Pancreas (tissue), 10 donors: ENCODE measurements at places on chromosomes 6 and 20. TPM values are rescaled to one million over a fixed set of nuclear protein-coding genes. Genes with fewer than 3 reads are reported as not detected.

DNA sequence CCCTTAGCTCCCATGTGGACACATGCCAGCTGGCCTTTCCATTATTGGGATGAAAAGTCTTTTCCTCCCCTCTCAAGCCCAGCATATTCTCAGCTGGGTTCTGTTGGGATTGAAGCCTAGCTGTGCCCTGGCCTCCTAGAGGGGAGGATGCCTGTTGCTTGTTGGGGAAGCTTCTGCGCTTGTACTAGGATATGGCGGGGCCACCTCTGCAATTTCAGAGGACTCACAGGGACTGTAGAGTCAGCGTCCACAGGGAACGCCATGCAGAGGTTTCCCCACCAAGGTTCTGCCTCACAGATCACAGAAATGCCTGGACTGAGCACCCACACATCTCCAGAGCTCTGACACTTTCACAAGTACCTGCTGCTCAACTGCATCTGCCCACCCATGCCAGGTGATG, 288.7 kb upstream of the FOXQ1 start:
- H3K4me3 ChIP-seq: no peak overlapping the region
- H3K36me3 ChIP-seq: no peaks in the 10 kb centered on the region

- H3K27me3 ChIP-seq: no peaks in the 10 kb centered on the region
- peak overlapping the region; percentile 70 for H3K27ac ChIP-seq
- H3K36me3 ChIP-seq: no peaks in the 10 kb centered on the region
- DNase-seq: peak; percentile 43
Observed at GRCh38 chr6:17159240-17159639, 57.4 kb downstream of the STMND1 start.

The GATA5 gene
- total RNA-seq: not detected

DNA sequence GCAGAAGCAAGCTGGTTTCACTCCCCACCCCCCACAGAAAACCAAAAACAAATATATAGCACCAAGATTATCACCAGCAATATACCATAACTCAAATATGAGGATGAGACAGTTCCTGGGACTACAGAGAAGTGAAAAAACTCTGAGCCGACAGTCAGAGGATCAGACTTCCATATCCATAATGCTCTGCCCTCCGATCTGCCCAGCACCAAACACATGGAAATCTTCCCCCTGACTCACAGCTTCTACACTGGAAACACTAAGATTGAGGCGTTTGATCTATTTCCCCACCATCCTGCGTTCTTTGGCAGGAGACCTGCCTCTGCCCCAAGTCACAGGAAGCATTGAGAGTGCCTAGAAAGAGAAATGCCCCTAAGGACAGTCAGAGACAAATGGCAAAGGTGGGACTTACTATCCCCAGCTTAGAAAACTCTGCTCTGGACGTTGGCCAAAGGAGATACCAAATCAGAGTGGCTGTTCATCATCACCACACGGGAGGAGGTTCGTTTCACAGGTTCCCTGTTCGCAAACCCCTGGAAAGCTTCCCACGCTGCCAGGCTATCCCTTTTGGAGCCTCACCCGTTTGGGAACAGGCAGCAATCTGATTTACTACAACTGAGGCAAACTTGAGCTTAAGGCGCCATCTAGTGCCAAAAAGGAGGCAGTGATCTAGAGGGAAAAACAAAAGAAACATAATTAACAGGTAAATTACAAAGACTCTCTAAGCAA, 48.7 kb upstream of the SRSF6 start:
- H3K4me3 ChIP-seq: no peak overlapping the region
- no peaks in the 10 kb centered on the region for H3K27me3 ChIP-seq
- no peaks in the 10 kb centered on the region for H3K4me1 ChIP-seq
- no peaks in the 10 kb centered on the region for H3K36me3 ChIP-seq
- DNase-seq: no peak

GRCh38 chr6:157449610-157450009, 68.6 kb downstream of the ZDHHC14 start:
- no peaks in the 10 kb centered on the region for H3K27me3 ChIP-seq
- no peak overlapping the region for H3K27ac ChIP-seq
- H3K4me3 ChIP-seq: no peak overlapping the region
- H3K36me3 ChIP-seq: no peaks in the 10 kb centered on the region
- DNase-seq: no peak
- H3K4me1 ChIP-seq: no peaks in the 10 kb centered on the region

- DNase-seq: no peak
- H3K27me3 ChIP-seq: no peaks in the 10 kb centered on the region
- H3K36me3 ChIP-seq: no peaks in the 10 kb centered on the region
- no peak overlapping the region for H3K4me3 ChIP-seq
- H3K4me1 ChIP-seq: no peaks in the 10 kb centered on the region
Observed at GRCh38 chr6:96213784-96214183, 198.0 kb downstream of the FUT9 start.

DNA sequence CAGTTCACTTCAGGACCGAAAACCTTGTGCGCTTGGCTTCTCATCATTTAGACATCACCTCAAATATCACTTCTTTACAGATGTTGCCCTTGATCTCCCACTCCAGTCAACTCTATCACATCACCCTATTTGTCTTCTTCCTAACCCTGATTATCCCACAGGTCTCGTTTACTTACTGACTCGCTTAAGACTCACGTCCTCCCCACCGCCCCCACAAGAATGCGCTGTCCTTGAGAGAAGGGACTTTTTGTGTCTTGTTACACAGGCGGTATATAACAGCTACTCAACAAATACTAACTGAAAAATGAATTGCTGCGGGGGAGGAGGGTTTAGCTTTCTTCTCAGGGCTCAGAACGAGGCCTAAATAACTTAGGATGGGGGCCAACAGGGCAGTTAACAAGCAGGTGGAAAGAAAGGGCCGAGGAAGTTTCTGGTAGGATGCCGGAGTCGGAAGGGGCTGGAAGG, 527 bp downstream of the TOMM34 start:
- peak overlapping the region; percentile 62 for H3K4me3 ChIP-seq
- H3K27me3 ChIP-seq: no peaks in the 10 kb centered on the region
- H3K4me1 ChIP-seq: no peaks in the 10 kb centered on the region
- peak overlapping the region; percentile 52 for H3K27ac ChIP-seq
- no peaks in the 10 kb centered on the region for H3K36me3 ChIP-seq

GRCh38 chr6:144777249-144777648, 492.1 kb downstream of the UTRN start:
- DNase-seq: no peak
- H3K4me1 ChIP-seq: no peaks in the 10 kb centered on the region
- H3K27me3 ChIP-seq: no peaks in the 10 kb centered on the region

DNA sequence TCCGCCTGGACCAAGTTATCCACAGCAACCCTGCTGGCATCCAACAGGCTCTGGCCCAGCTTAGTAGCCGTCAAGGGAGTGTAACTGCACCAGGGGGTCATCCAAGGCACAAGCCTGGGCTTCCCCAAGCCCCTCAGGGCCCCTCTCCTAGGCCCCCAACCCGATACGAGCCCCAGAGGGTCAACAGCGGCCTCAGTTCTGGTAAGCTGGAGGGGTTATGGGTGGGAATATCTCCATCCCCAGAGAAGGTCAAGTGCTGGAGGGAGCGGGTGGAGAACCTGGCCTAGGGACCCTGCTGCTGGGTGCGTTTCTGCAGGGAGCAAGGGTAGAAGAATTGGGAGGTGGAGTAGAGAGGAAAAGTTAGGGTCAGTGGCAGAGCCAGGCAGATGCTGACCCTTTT, 12.9 kb downstream of the PRRC2A start:
- no peak overlapping the region for H3K4me3 ChIP-seq
- no peak for DNase-seq
- no peak overlapping the region for H3K27ac ChIP-seq
- H3K27me3 ChIP-seq: no peaks in the 10 kb centered on the region
- H3K4me1 ChIP-seq: no peaks in the 10 kb centered on the region

DNA sequence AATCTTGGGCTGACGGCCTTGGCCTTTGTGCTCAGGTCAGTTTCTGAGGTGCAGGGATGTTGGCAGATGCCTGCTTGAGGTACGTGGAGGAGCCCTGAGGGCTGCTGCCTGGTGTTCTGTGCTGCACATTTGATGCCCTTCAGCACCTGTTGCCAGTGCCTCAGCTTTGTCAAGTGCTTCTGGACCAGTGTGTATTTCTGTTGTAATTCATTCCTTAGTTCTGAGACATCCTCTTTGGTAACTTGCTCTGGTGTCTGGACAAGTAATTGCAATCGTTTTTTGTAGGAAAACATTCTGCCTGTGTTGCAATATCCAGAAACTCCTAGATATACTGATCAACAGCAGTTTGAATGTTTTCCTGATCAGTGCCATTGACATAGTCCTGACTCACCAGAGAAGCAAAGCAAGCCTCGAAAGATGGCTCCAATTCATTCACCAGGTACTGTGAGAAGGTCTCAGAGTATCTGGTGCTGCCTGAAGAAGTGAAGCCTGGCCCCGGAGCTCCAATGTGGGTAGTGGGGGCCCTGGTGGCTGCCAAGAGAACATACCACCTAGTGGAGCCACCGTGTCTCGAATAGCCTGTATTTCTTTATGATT, 26.7 kb downstream of the ZNF337 start:
- no peak for DNase-seq
- H3K36me3 ChIP-seq: peaks cover 14% of the 10 kb centered on the region
- H3K27ac ChIP-seq: no peak overlapping the region
- H3K4me3 ChIP-seq: no peak overlapping the region

The ANKRD66 gene
- not detected for total RNA-seq

GRCh38 chr20:33832103-33832804, 21.1 kb downstream of the CHMP4B start:
- peaks cover 41% of the 10 kb centered on the region for H3K4me1 ChIP-seq
- H3K36me3 ChIP-seq: no peaks in the 10 kb centered on the region
- H3K27me3 ChIP-seq: no peaks in the 10 kb centered on the region
- no peak for DNase-seq

The PDYN gene
- total RNA-seq: not detected

The NEDD9 gene
- total RNA-seq: 8.7 TPM

The OARD1 gene
- total RNA-seq: 26.9 TPM

- H3K4me1 ChIP-seq: no peaks in the 10 kb centered on the region
- DNase-seq: no peak
- no peak overlapping the region for H3K27ac ChIP-seq
- H3K36me3 ChIP-seq: no peaks in the 10 kb centered on the region
Observed at GRCh38 chr20:42739683-42740082, 450.0 kb downstream of the PTPRT start.

DNA sequence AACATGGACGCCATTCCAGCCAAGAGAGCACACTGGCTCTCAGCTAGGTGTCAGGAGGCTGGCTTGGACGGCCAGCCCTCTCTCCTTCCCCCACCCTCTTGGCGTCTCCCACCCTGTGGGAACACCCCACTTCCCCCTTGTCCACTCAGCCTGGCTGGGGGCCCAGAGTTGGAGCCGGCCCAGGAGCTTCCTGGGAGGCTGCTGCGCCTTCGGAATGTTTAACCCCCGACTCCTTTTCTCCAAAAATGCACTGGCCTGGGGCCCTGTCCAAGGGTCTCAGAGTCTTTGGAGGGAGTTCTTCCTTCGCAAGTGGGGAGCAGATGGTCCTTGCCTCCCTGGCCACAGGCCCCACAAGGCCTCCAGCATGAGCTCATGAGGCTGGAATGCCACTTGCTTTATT, 4.1 kb downstream of the ADAM33 start:
- peaks cover 7% of the 10 kb centered on the region for H3K27me3 ChIP-seq
- DNase-seq: no peak
- H3K4me3 ChIP-seq: no peak overlapping the region
- H3K36me3 ChIP-seq: no peaks in the 10 kb centered on the region
- H3K27ac ChIP-seq: no peak overlapping the region
- H3K4me1 ChIP-seq: no peaks in the 10 kb centered on the region

DNA sequence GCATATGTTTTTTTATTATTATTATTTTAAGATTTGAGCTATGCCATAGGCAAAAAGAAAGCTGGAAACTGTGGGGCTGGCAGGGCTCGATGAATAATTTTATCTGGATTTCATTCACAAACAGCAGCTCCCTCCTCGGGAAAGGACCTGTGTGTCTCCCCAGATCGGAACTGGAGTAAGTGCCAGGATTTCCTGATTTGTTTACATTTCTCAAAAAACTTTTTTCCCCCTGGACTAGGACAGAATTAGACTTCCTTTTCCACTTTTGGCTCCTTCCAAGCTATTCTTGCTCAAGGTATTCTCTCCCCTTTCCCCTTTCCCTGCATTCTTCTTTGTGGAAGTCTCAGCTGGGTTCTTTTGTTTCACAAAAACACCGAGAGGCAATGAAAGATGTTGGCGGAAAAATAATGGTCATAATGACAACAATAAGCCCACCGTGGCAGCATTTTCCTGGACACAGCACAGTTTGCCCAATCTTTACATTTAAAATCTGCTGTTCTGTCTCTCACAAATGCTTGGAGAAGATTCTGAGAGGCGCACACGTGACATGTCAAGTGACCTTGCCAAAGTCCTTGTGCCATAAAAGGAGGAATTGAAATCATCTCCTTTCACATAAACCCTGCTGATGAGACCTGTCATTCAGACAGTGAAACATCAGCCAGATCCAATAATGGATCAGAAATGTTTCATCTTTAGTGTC, 85.8 kb upstream of the PREP start:
- no peak overlapping the region for H3K27ac ChIP-seq
- H3K4me1 ChIP-seq: no peaks in the 10 kb centered on the region

GRCh38 chr6:36347621-36348020, 10.9 kb upstream of the BNIP5 start:
- peak; percentile 68 for DNase-seq
- peaks cover 3% of the 10 kb centered on the region for H3K4me1 ChIP-seq
- H3K27me3 ChIP-seq: no peaks in the 10 kb centered on the region

DNA sequence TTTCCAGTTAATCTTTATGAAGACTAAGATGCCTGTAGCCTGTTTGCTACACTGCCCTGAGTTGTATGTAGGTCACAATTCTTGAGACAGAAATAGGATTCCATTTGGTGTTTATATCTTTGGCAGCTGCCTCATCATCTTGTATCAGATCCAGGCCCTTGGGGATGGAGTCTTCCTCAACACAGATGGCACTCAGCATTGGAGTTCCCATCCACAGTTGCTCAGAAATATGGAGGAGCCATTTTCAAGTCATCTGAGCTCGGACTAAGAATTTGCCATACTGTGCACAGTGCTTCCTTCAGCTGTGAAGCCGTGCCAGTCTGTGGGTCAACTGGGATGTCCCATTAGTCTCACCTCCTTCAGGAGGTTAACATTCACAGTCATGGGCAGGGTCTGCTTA, 156.6 kb downstream of the ZDHHC14 start:
- no peak overlapping the region for H3K27ac ChIP-seq
- H3K4me3 ChIP-seq: no peak overlapping the region
- no peaks in the 10 kb centered on the region for H3K27me3 ChIP-seq
- H3K4me1 ChIP-seq: no peaks in the 10 kb centered on the region

The AIF1 gene
- total RNA-seq: 18.6 TPM
